Transverse colon (tissue), 4 donors: ENCODE measurements at places on chromosomes 16 and 17.

- no peak for DNase-seq
Observed at GRCh38 chr17:73481676-73482075, 162.6 kb downstream of the SDK2 start.

DNA sequence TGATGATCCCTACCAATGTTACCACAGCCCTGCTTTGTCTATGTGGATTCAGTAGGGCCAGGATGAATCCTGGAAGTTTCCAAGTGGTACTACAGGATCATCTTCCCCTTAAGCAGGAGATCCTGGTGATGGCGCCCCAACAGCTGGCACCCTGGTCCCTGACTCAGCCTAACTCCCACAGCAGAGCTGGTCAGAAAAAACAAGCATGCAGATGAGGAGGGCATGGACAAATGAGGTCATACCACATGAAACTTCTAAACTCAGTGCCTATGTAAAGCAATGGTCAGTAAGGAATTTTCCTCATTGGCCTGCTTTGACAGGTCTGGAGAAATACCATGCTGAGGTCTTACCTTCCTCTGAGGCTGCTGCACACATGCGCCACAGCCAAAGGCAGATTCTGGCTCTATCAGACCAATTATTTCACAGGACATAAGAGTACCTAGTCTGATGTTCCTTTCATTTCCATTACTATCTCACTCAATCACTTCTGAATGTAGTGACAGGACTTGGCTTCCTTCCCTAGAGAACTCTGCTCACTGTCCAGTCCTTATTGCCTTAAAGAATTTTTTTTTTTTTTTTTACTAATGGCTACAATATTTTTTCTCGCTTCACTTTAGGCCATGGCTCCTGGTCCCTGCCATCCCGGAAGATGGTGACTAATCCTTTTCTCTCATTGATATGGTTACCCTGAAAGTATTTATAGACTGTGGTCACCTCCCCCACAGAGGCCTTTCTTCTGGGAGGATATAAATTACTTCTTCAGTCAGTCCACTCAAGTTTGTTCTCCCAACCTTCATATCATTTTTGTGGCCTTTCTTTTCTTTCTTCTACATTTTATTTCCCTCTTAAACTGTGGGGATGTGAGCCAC lies 525.2 kb upstream of the PSMD7 start:
- DNase-seq: no peak

DNA sequence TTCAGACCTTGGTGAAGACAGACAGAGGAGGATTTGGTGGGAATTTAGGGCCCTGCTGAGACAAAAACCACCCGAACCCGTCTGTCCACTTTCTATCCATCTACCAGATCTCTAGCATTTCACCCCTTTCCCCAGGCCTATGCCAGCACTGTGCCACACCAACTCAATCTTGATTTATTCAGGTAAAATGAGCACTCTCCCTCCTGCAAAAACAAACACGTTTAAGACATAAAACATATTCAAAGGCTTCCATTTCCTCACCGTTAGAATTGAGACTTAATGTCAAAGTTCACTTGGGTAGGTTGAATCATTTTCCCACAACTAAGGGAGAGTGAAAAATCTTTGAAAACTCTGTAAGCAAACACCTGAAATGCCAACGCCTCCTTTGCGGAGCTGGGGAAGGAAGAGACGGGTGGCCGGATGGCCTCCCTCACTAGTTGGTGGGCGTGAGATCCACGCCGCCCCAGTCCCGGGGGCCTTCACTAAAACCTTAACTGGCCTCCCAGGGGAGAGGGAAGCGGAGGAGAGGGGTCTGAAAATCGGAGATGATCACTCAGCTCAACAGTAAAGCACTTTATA lies 862 bp downstream of the DCAKD start:
- peak; percentile 38 for DNase-seq

- DNase-seq: no peak
Observed at GRCh38 chr17:72452286-72453173, 331.7 kb downstream of the SOX9 start.

GRCh38 chr16:35564889-35565288 lies 2105.5 kb downstream of the TP53TG3F start:
- no peak for DNase-seq

- peak; percentile 56 for DNase-seq
Observed at GRCh38 chr16:66523861-66524354, 26.0 kb downstream of the TK2 start.

DNA sequence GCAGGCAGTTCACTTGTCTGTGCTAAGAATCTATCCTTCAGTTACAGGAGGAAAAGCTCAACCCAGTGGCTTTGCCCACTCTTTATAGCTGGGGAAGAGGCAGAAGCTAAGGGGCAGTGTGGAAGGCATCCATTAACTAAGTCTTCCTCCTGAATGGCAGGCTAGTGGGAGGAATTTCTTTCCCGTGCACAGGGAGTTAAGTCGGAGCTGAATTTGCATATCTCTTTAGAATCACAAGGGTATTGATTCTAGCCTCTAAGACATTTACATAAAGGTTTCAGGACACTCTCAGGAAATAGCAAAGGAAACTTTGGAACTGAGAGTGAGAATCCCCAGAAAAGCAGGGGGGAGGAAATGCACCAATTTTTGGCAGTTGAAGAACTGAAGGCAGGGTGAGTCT lies 245.6 kb downstream of the CA10 start:
- DNase-seq: no peak

DNA sequence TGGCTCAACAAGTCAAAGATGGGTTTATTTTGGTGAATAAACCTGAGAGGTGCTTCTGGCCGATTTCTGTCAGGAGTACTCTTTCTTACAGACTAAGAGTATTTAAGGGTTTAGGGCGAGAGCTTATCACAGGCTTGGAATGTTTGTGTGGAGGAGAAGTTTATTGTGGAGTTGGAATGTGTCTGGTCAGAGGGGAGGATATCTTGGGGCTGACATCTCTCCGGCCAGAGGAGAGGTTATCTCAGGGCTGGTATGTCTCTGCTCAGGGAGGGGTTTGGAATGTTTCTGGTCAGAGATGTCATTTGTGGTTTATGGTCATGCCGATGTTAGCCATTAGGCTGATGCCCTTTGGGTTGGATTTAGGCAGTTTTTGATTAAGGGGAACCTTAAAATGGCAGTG lies 236.4 kb upstream of the EEF2KMT start:
- no peak for DNase-seq

DNA sequence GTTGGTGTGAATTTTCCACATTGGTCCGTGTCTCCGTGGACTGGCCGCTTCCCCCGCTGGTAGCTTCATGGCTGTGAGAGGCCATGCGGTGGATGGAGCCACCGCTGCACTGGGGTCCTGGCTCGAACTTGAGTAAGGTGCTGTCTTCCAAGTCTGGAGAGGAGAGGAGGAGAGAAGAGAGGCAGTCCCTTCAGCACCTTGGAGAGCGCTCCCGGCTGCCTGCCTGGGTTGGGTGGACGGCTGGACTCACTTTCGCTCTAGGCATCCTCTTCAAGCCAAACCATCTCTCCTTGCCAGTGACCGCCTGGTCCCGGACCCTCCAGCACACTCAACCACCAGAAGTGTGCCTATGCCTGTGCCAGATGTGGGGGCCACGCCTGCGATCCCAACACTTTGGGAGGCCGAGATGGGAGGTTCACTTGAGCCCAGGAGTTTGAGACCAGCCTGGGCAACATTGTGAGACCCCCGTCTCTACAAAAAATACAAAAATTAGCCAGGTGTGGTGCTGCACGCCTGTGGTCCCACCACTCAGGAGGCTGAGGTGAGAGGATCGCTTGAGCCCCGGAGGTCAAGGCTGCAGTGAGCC lies 6.2 kb downstream of the JPH3 start:
- peak; percentile 36 for DNase-seq

- DNase-seq: no peak
Observed at GRCh38 chr17:2542056-2542455, 30.4 kb upstream of the METTL16 start.

DNA sequence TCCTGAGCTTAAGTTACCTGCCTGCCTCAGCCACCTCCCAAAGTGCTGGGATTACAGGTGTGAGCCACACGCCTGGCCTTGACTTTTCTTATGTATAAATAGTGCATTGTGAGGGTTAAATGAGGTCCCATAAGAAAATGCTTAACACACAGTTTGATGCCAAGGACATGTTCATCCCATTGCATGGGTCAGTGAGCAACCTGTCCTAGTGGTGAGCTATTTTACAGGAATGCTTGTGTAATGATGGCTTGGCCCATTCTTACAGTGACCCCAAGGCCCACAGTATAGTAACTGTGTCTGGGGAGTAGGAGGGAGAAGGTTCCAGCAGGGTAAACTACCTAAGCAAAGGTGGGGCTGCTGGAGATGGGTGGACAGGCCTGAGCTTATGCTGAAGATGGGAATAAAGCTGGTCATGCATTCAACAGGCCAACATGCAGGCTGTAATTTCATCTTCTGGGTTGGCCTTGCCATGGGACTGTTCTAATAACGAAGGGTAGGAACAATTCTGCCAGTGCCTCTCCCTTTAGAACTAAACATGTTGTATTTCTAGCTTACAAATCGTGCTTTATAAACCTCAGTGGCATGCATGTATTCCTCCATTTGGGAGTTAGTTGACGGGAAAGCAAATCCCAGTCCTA lies 6.2 kb downstream of the ACSF2 start:
- DNase-seq: no peak

DNA sequence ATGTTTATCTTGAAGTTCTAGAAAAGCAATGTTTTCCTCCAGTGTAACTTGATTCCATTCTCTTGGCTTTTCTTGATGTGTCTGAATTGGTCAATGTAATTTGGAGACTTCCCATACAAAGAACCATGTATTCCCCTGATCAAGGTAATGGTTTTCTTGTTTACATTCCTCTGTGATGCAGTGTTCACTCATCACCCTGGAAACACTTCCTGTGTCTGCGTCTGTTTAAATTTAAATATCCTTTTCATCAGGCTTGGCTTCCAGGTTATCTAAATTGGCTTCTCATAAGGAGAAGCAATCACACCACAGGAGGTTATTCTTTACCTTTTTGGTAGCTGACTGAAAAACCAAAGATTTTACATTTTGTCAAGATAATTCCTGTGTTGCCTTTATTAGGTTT lies 237.3 kb upstream of the WSCD1 start:
- DNase-seq: no peak

GRCh38 chr17:50258647-50259476 lies 15.4 kb upstream of the TMEM92 start:
- DNase-seq: no peak

GRCh38 chr17:2724784-2725164 lies 13.2 kb upstream of the CLUH start:
- peak; percentile 66 for DNase-seq

- DNase-seq: no peak
Observed at GRCh38 chr17:75647061-75647460, 13.8 kb downstream of the SMIM5 start.

- DNase-seq: no peak
Observed at GRCh38 chr17:35023538-35023937, 40.0 kb downstream of the RFFL start.

DNA sequence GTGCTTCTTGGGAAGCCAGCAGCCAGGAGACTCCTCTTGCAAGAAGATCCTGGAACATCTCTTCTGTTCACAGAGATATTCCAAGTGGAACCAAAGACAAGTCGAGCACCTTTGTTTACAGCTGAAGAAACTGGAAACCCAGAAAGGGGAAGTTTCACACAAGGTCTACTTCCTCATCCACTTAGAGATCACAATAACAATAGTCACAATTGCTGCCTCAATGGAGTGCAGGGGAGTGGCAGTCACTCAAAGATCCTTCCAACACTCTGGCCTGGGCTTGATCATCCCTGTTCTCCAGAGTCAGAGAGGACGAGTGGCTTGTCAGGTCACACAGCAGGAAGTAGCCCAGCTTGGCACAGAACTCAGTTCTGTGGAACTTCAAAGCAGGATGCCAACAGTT lies 46.9 kb upstream of the SIAH1 start:
- peak; percentile 29 for DNase-seq

GRCh38 chr16:89573826-89574680 lies 1.5 kb upstream of the CPNE7 start:
- DNase-seq: no peak

DNA sequence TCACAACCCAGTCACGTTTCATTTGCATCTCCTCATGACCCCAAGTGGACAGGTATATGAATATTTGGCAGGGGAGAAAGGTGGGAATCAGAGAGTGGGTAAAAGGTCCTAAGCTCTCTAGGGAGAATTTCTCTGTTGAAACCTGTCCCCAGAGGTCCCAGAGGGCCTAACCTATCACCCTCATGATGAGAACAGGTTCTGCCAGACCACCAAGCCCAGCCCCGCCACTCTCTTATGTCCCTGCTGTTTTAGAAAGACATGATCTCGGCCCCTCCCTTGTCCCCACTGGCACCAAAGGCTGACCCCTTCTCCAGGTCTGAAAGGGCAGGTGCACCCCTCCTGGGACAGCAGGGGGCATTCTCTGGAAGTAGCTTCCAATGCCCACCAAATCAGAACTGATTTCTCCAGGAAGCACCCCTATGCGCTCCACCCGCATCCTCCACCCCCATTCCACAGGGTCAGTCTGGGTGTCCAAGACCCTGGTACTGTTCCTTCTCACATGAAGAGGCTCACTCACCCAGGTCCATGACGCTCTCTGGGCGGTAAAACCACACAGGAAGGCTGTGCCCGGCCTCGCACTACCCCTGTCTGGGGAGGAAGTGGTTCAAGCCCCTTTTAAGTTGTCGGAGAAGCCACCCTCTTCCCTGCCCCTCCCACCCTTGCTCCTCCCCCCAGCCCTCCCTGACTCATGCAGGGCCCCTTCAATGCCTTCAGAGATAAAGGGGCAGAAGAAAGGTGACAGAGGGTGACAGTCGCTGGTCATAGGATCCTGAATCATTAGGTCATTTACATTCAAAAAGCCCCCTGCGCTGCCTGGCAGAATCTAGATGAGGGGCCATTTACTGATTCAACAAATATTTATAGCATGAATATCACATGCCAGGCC lies at the start of gene CCR7:
Gene CCR7 (minus strand): TSS at position 590 of the 886 bp plus-strand sequence. CDS start 63 bp downstream, at position 527.
- peak; percentile 58 for DNase-seq

DNA sequence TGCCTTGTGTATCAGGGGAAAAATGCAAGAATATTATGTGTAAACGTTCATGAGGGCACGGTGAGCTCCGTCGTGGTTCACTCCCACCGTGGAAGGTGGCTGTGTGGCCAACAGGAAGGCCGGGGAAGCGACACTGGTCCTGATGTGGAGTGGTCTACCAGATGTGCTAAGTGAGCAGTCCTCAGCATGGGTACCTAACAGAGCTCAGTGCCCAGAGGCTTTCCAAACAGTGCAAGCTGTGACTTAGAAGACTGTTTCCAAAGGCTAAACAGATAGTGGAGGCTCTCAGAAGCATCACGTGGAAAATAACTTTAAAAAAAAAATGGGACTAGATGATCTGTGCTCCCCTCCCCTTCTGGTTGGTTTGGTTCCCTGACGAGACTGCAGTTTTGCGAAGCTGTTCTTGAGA lies 199.3 kb upstream of the CHMP6 start:
- no peak for DNase-seq

DNA sequence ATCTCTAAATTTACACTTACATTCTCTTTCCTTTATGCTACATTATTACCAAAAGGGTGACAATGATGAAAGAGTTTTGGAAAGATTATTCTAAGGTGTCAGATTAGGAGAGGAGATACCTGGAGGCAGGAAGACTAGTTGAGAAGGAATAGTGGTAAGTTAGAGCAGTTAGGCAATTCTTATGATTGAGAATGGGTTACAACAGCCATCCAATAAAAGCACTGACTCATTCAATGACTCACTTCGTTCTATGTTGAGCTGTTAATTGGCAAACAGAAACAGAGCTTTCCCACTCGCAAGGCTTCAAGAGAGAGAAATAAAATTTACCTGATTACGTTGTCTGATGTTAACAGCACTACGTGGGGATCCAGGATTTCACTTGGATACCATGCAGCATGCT lies 5.8 kb downstream of the NUP88 start:
- DNase-seq: no peak

GRCh38 chr16:1271380-1271723 lies 15.5 kb downstream of the TPSD1 start:
- DNase-seq: no peak
